ENCODE measurements at places on chromosomes 2 and 18.

GRCh38 chr2:54574107-54574859, 118.2 kb downstream of the SPTBN1 start:
- no peak for DNase-seq

DNA sequence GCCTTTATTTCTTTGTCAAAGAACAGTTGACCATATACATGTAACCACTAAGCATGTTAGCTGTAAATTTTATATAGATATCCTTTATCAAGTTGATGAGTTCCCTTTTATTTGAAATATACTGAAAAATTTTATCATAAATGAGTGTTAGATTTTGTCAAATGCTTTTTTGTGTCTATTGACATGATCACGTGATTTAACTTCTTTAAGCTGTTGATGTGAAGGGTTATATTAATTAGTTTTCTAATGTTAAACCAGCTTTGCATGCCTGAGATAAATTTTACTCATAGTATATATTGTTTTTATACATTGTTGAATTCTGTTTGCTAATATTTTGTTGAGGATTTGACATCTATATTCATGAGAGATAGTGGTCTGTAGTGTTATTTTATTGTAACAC, 241.9 kb upstream of the CDH20 start:
- no peak for DNase-seq

GRCh38 chr18:35620765-35621164, 39.2 kb downstream of the GALNT1 start:
- DNase-seq, result no peak

DNA sequence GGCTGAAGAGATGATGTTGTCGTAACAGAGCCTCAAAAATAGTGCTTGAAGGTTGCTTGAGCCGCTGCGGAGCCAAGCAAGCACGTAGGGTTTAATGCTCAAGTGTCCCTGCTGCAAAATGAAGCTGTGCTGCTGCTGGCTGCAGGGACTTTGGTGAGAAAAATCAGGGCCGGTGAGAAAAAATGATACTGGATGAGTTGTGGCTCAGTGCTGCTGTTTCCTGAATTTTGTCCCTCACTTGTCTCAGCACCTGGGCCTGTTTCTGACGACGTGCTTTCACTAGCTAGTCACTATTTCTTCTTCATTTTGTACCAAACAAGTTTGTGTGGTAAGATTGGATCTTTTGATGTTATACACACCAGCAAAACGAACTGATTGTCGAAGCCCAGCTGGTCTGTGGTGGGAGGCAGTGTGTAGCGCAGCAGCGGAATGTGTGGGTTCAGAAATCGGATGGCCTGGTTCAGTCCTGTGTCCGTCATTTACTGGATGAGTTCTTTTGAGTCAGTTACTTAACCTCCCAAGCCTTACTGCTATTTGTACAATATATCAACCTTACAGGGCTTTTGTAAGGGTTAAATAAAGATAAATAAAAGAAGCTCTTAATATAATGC, 172.8 kb upstream of the FOSL2 start:
- no peak for DNase-seq

- DNase-seq, result no peak
Observed at GRCh38 chr18:46293742-46294181, 189.6 kb downstream of the HAUS1 start.

GRCh38 chr18:12858991-12859390, 25.0 kb downstream of the PTPN2 start:
- DNase-seq, result no peak

GRCh38 chr2:150520887-150521664, 33.6 kb upstream of the RND3 start:
- no peak for DNase-seq

DNA sequence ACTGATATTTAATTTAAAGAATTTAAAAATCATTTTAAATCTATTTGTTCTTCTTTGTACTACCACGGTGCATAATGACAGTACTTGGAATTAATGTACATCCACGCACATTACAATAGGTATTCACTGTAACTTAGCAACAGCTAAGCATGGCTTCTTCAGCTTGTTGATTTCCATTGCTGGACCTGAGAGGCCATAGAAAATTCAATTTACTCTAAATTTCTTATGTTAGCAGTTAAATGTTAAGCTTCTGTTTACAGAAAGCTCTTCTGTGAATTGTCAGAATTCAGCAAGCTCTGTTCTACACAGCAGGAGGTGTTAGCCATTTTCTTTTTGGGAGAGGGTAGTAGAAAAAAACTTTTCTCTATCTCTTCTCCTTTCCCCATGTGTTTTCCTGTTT, 1149.3 kb upstream of the CDH2 start:
- DNase-seq, result no peak

DNA sequence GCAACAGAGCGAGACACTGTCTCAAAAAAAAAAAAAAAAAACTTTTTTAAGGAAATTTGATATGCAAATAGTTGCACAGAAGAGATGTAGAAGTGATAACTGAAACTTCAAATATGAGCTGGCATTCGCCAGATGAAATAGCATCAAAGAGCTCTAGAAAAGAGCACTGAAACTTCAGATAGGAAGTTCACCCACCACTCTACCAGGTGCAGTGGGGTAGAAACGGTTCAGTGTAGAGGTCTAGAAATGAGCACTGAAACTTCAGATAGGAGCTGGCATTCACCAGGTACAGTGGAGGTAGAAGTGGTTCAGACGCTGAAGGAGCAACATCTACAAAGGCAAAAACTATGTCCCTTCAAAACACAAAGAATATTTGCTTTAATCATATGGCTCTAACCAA, 9.0 kb upstream of the ONECUT2 start:
- no peak for DNase-seq

GRCh38 chr2:211898702-211899101, 639.9 kb downstream of the ERBB4 start:
- no peak for DNase-seq

GRCh38 chr2:79120194-79120713, at the start of gene REG1A:
TSS of gene REG1A (plus strand) at chr2:79120488. CDS start at chr2:79120862, 374 bp downstream.
- no peak for DNase-seq

DNA sequence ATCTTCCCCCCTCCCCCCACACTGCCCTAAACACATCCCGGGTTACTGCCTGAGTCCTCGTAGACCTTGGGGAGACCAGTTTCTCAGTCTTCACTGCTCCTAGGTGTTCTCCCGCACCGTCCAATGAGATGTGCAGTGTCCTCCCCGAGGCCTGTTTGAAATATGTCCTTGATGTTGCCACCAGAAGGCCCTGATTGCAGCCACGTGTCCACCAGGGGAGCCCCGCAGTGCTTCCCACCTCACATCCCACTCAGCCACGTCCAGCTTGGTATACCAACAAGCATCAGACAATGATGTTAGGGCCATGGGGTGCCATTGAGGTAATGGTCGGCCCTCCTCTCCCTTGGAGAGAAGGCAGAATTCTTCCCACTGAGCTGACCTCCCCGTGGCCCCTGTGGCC, 38.7 kb downstream of the TCF7L1 start:
- no peak for DNase-seq
